ENCODE measurements at places on chromosomes 1 and 21.

GRCh38 chr1:56533621-56534020 lies 45.7 kb downstream of the PLPP3 start:
- no peak for DNase-seq

DNA sequence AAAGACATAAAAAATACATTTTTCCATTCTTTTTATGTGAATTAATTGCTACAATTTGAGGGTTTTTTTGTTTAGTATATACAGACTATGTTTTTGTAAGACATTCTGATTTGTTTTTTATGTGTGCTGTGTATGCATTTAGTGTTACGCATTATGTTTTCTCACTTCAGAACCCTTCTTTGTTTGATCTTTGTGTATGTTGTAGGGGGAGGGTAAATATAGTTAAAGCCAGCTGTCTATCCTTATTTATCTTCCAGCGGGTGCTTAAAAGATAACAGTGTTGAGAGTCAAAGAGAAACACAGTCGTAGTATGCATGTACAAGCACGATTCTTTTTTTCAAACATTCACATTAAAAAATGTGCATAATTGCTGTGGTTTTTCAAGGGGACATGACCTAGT lies 97.5 kb upstream of the KIAA1614 start:
- DNase-seq: no peak

- DNase-seq: no peak
Observed at GRCh38 chr1:29708381-29708780, 472.1 kb downstream of the PTPRU start.

GRCh38 chr1:151436985-151437384 lies 22.3 kb downstream of the POGZ start:
- no peak for DNase-seq

DNA sequence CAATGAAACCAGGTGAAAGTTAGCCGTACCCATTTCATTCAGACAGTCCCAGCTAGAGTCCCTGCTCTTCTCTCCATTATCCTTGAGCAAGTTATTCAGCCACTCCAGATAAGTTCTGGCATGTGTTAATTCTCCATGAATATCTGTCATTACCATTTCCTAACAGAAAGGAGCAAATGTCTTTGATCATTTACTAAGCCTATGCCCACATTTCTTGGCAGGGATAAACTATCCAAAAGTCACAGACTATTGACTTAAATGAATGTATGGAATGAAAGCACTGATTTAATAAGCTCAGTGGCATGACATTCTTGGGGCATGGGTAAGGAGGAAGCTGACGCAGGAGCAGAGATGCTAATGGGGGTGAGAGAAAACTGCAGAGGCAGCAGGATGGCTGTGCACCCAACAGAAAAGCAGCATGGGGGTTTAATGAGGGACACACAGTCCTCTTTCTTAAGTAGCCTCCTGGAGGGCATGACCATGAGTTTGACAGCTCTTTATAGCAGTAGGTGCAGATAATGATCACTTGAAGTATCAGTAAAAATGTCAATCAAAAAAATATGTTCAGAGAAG lies 17.6 kb upstream of the DHCR24 start:
- no peak for DNase-seq

- peak; percentile 26 for DNase-seq
Observed at GRCh38 chr21:29849735-29850176, 90.0 kb downstream of the GRIK1 start.

DNA sequence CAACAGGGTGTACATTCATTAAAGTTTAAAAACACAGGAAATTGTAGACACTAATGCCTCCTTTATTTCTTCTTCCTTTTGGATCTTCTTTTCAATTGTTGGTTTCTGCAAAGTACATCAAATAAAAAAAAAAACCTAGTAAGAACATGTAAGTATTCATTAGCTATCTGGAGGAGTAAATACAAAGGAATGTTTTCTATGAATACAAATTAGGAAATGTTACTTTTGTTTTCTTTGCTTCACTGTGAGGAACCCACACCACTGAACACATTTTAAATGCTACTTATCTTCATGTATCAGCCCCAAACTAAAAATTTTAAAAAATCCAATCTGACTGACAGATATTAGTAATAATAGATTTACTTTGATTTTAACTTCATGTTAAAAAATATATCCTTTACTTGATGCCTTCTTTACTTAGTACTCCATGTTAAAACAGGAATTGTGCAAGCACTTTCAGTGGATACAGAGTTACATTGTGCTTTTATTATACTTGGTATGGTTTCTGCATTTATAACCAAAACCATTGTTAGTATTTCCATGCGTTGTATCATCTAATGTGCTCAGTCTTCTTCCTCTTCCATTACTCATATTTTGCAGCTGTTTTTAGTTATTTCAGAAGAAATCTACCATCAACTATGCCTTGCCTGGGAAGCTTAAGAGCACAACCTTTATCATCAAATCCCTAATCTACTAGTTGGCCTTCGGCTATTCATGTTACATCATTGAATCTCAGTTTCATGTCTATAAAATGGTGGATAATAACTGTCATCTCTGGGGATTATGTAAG lies 236.9 kb upstream of the DPYD start:
- DNase-seq: no peak

- DNase-seq: no peak
Observed at GRCh38 chr1:20726932-20727745, 5.4 kb downstream of the SH2D5 start.

- DNase-seq: no peak
Observed at GRCh38 chr1:36497207-36497606, 14.5 kb upstream of the CSF3R start.

DNA sequence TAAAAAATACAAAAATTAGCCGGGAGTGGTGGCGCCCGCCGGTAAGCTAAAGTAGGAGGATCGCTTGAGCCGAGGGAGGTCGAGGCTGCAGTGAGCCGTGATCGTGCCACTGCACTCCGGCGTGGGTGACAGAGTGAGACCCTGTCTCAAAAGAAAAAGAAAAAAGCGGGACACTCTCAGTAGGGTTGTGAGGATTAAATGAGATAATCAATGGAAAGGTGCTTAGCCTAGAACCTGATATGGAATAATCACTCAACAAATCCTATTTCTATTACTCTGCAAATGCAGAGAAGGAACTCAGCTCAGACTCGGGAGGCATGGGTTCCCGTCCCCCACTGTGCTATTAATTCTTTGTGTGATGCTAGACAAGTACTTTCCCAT lies 529 bp upstream of the LUZP1 start:
- DNase-seq: no peak

DNA sequence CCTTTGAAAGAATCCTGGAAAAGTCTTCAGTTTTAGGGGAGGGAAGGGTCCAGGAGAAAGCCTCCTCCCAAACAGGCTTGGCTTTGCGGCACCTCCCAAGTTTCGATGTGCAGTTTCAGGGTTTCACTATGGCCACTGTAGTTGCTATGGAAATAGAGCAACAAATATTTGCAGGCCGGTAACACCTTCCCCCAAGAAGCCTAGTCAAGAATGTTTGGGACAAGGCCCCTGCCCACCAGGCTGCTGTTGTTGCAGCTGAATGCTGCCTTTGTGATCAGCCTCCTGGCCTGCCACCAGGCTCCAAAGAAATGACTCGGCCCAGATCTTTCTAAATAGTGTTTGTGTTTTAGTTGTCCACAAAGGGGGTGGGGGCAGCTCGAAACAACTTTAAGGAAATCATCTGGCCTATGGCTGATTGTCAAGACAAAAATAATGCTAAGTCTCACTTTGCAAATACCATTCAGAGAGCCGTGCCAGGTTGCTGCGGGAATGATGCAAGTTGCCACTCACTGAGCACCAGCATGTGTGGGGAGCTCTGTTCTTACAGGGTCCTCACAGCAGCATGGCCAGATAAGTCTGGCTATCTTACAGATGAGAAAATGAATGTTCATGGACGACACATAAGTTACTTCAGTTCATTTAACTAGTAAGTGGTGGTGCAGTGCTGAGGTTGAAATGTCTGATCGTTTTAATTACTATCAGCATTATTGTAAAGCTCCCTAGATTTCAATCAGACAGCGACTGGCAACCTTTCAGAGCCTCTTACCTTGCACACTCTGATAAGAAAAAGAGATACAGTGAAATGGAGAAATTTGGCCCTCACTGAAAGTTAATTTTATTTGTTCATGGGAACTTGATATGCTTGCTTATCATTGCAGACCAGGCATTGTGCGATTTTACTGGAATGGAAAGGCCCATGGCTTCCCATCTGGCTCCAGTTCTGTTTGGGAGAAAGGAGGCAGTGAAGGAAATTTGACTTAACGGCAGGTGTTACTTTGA lies 91.2 kb upstream of the JUN start:
- no peak for DNase-seq

GRCh38 chr1:239537795-239538194 lies 151.4 kb downstream of the CHRM3 start:
- no peak for DNase-seq

DNA sequence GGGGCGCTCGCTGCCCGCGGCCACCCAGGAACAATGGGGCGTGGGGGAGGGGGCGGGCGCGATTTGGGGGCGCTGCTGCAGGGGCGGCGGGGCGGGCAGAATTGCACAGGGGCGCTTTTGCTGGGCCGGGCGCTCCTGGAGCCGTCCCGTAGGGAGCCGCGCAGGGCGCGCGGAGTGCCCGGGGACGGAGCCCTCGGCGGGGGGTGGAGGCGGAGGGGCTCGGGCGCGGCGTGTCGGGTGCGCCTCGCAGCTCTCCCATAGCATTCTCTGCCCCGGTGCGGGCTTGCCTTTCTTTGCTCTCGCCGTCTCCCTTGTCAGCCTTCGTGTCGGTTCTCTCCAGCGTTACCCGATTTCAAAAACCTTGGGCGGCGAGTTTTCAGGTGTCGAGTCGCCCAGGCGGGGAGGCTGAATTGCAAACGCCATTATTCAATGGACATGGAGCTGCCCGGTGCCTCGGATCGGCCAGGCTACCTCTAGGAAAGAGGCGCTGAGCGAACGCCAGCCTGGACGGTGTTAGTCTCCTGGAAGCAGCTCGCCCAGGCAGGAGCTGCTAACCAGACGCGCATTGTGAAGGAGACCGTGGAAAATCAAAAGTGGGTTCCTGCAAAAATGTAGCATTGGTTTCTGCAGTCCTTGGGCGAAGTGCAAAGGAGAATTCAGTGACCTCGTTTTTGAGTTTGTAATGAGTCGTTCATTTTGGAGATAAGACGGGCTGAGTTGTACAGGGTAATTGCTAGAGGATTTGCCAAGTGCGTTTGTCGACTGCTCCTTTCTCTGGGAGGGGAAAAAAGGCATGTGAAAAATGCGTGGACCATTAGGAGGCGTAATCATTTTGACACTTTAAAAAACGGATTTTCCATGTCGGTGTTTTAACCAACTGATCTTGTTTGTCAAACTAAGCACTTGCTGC lies 626 bp downstream of the CXADR start:
- DNase-seq: no peak

DNA sequence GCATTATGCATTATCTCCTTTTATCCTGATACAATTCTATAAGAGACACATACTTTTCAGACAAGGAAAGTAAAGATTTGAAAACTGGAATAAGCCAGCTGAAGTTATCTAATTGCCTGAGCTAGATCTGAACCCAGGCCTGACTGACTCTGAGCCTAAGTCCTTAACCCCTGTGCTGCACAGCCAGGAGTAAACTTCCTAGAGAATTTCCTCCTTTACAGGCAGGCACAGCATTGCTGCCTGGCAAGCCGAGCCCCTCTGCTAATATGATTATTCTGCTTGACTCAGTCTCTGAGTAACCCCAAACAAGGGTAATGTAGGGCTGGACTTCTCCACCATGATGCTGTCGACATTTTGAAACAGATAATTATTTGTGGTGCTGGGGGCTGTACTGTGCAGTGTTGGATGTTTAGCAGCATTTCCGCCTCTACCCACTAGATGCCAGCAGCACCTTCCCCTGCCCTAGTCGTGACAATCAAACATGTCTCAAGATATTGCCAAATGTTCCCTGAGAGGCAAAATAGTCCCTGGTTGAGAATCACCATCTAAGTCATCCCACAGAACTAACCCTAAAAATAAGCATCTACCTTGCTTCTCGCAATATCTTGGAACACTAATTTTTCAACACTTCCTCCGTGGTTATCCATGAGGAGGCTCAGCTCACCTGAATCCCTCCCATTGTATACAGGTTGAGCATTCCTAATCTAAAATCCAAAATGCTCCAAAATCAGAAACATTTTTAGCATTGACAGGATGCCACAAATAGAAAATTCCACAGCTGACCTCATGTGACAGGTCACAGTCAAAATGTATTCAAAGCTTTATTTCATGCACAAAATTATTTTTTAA lies 18.5 kb downstream of the CAMK1G start:
- DNase-seq: no peak

GRCh38 chr1:197731449-197731848 lies 43.8 kb downstream of the DENND1B start:
- DNase-seq: no peak

DNA sequence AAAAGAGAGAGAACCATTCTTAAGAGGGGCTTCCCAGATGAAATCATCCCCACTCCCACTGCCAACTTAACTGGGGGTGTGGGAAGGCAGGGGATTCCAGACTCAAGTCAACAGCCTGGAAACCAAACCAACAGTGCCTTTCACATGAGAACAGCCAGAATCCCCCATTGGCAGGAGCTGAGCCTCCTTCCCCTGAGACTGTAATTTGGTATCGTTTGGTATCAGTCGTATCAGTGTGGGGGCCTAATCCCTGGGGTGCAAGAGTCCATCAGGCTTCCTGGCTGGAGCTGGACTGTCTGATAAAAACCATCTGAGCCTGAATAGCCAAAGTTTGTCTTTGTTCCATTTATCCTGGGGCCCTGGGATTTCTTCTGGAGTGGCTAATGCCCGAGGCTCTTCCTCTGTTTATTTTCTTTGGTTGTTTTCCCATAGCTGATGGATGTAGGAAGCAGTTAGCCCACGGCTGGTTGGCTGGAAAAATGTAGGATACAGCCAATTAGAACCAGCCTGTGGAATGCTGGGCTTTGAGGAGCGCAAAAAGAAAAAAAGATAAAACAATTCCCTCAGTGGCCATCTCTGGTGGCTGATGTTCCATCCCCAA lies 84.6 kb downstream of the LAMC2 start:
- no peak for DNase-seq

GRCh38 chr1:211973541-211973940 lies 61.8 kb downstream of the INTS7 start:
- no peak for DNase-seq

All from activated T-cell treated with anti-CD3 and anti-CD28 coated beads for 24 hours (primary cell).